ENCODE measurements at places on chromosomes 16 and 17.

- peaks cover 35% of the 10 kb centered on the region for H3K4me1 ChIP-seq
- H3K27me3 ChIP-seq: no peaks in the 10 kb centered on the region
- no peak overlapping the region for H3K4me3 ChIP-seq
- H3K36me3 ChIP-seq: no peaks in the 10 kb centered on the region
- no peak for DNase-seq
These were observed 28.3 kb downstream of the XPO6 start for GRCh38 chr16:28183484-28183883.

GRCh38 chr17:260031-260791 is 78.8 kb upstream of the DOC2B start:
- DNase-seq: no peak
- no peak overlapping the region for H3K27ac ChIP-seq
- no peaks in the 10 kb centered on the region for H3K4me1 ChIP-seq

DNA sequence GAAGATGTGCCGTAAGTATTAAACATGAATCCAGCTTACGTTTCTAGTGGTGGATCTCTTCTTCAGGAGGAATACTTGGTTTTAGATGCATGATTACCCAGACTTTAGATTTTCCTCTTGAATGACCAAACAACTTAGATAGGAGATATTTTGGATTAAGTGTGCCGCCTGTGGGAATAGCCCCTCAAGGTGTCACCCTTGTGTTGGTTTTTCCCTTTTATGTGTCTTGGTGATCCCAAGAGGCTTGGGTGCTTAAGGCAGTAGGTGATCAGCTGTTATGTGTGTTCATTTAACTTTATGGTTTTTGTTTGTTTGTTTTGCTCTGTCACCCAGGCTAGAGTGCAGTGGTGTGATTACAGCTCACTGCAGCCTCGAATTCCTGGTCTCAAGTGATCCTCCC is 115.1 kb downstream of the PPM1E start:
- no peak overlapping the region for H3K27ac ChIP-seq
- no peak for DNase-seq
- H3K36me3 ChIP-seq: no peaks in the 10 kb centered on the region
- H3K4me1 ChIP-seq: no peaks in the 10 kb centered on the region

DNA sequence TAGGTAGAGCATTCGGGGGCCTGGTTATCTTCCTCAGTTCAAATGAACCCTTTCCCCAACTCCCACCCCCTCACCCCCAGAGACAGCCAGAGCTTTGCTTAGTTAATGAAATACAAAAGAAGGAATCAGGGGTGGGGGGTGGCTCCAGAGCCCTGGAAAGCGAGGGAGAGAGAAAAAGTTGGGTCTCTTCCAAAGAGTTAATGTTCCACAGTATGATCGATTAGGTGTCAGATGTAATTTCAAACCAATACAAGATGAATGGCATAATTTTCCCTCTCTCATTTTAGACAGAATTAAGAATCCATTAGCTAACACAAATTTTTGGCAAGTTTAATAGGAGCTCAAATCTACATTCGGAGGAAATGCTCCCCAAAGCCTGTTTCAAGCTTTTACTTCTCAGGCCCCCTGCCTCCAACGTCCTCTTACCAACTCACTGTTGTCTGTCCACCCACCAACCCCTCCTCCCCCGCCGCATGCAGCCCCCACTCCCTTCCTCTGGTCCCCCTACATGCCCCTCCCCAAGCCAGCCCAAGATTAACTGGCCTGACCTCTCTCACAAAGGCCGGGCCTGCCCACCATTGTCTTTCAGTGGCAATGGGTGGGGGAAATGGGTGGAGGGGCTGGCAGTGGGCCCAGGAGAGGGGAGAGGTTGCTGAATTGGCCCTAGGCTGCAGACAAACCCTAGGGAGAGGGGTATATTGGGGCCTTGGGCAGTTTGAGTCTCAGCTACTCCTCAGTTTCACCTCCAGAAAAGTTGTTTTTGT is 28.2 kb downstream of the NEUROD2 start:
- no peak overlapping the region for H3K27ac ChIP-seq
- H3K4me3 ChIP-seq: no peak overlapping the region
- H3K4me1 ChIP-seq: no peaks in the 10 kb centered on the region
- DNase-seq: no peak

DNA sequence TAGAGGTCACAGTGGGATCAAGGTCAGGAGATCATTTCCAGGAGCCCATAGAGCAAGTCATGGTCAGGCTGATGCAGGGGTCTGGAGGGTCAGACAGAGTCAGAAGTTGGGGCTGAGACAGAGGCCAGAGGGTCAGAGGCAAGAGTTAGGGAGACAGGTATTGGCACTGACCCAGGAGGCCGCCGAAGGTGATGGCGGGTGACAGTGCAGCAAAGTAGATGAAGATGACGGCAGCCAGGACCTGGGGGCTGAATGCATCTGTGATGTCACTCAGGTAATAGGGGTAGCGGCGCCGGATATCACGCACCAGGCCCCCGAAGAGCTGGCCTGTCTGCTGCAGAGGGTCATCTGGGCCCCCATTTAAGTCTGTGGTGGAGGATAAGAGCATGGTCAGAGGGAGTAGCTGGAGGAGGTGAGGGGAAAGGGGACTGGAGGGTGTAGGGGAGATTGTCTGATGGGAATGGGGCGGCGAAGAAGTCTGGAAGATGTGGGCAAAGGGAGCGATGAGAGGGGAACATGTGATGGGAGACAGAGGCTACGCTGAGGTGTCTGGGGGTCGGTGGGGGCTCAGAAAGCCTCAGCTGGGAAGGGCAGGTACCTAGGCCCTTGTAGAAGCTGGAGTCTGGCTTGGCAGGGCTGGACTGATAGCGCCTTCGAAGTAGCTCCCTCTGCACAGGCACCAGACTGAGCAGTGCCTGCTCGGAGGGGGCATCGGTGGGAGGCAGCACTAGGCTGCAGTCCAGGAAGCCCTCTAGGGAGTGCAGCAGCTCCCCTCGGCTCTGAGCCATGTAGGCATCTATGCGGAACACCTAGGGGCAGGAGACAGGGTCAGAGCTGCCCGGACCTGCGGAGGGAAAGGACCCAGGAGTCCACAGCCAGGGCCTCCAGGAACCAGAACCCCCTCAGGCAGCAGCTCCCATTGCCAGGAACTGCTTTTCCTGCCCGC is 9.8 kb downstream of the SLC4A1 start:
- no peak overlapping the region for H3K27ac ChIP-seq
- no peak overlapping the region for H3K4me3 ChIP-seq
- H3K36me3 ChIP-seq: no peaks in the 10 kb centered on the region
- no peaks in the 10 kb centered on the region for H3K27me3 ChIP-seq
